ENCODE measurements at places on chromosomes 7 and 10.

- no peak for DNase-seq
Observed at GRCh38 chr10:3210251-3210877, 37.8 kb upstream of the PITRM1 start.

DNA sequence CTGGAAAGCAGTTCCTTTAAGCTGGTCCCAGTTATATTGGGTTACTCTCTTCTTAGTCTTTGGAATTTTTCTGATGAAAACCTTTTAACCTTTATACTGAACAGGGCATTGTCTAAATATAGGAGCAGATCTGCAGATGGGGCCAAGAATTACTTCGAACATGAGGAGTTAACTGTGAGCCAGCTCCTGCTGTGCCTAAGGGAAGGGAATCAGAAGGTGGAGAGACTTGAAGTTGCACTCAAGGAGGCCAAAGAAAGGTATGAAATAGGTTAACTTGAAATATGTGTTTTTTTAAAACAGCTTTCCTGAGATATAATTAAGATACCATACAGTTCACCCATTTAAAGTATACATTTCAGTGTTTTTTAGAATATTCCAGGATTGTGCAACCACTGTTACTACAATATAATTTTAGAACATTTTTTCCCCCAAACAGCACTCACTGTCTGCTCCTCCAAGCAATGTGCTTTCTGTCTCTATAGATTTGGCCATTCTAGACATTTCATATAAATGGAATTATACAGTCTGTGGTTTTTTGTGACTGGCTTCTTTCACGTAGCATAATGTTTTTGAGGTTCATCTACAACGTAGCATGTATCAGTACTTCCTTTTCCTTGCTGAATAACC, 18.9 kb downstream of the OPTN start:
- no peak for DNase-seq

DNA sequence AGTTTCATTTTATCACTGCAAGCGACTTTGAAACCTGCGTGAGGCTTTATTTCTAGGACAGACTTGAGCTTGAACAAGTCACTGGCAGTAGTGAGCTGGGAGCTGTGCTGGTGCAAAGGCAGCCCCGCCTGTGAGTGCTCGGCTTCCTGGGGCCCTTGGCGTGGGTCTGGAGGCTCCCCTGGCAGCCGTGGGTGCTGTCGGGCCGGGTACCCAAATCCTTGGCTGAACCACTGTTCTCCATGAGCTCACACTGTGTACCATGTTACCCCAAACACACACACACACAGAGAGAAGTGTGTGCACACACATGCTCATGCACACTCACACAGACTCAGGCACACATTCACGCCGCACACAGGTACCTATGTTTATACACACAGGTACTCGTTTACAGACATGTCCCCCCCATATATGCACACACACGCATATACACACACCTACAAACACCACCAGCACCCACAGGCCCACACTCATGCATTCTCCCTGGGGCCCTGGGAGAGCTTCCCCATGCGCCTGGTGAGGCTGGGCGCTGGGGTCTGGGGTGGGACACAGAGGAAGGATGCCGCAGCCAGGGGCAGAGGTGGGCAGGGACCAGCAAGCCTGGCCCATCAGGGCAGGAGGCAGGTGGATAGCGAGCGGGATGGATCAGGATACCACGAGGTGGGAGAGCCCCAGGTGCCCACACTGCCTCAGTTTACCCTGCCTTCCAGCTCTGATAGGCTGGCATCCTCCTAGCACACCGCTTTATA, 158.8 kb downstream of the ADARB2 start:
- no peak for DNase-seq

DNA sequence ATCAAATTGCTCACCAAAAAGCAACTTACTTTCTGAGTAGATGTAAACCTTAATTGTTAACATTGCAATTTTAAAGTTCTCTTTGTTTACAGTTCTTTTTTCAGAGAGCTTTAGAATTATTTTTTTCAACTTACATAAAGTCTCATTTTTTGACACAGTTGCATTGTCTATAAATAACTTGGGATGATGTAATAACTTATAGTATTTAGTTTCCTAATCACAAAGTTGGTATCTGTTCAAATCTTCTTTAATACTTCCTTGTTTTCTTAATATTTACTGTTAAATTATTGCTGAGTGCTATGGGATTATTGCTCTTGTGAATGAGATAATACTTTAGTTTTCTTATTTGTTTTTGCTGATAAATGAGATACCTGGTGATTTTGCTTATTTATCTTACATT, 18.9 kb upstream of the SUV39H2 start:
- DNase-seq: no peak

- DNase-seq: no peak
Observed at GRCh38 chr10:73065441-73065840, 31.2 kb downstream of the P4HA1 start.

GRCh38 chr10:8950978-8951377, 896.5 kb downstream of the GATA3 start:
- no peak for DNase-seq

GRCh38 chr10:4131407-4132215, 346.6 kb upstream of the KLF6 start:
- DNase-seq: no peak

GRCh38 chr10:78952686-78953085, 116.1 kb upstream of the ZMIZ1 start:
- DNase-seq: no peak

DNA sequence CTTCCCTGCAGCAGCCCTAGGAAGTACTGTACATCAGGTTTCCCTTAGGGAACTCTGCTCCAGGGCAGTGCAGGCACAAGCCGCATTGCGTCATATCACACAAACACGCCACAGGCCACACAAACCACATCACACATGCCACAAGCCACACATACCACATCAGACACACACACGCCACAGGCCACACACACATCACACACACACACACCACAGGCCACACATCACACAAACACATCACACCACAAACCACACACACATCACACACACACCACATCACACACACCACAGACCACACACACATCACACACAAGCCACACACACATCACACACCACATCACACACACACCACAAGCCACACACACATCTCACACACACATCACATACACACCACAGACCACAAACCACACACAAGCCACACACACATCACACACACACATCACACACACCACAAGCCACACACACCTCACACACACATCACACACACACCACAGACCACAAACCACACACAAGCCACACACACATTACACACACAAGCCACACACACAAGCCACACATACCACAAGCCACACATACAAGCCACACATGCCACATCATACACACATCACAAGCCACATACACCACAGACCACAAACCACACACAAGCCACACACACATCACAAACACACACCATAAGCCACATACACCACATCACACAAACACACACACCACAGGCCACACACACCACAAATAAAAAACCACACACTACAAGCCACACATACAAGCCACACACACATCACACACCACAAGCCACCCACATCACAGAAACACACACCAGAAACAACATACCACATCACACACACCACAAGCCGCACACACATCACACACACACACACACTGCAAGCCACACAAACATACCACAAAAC, 53.4 kb downstream of the TMEM209 start:
- DNase-seq: no peak

- no peak for DNase-seq
Observed at GRCh38 chr7:148809856-148810255, 74.2 kb downstream of the EZH2 start.
